ENCODE measurements at places on chromosomes 5 and 9.

- DNase-seq: no peak
Measured at GRCh38 chr5:1929108-1929991, 46.6 kb upstream of the IRX4 start.

DNA sequence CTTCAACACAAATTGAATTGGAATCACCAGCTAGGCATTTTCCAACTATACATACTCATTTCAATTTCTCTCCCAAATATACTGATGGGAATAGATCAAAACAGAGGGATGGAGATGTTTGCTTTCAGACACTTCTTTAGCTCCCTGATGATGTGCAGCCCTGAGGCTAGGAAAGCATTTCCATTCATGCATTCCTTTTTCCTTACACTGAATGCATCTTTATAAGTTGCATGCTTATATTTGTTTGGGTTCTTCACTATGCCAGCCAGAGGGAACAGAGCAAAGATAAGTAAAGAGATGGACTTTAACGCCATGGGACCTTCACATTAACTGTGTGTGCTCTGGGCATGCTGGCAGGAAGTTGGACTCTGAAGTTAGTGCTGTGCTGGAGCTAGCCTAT lies 696.5 kb upstream of the CDH9 start:
- DNase-seq: no peak

DNA sequence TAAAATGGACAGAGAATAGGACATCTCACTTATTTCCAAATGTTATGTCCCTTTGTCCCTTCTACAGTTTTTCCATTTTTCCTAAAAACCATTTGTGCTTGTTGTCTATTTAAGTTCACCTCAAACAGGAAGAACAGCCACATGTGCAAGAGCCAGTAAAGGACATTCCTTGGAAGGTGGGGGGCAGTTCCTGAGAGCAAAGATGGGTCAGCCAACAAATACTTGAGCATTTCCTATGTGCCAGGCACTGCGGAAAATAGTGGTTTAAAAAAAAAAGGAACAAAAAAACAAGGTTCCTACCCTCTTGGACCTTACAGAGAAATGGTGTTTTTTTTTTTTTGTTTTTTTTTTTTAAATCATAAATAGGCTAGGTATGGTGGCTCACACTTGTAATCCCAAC lies 26.8 kb downstream of the ANP32B start:
- no peak for DNase-seq

- no peak for DNase-seq
Measured at GRCh38 chr9:14037331-14037730, 276.6 kb downstream of the NFIB start.

DNA sequence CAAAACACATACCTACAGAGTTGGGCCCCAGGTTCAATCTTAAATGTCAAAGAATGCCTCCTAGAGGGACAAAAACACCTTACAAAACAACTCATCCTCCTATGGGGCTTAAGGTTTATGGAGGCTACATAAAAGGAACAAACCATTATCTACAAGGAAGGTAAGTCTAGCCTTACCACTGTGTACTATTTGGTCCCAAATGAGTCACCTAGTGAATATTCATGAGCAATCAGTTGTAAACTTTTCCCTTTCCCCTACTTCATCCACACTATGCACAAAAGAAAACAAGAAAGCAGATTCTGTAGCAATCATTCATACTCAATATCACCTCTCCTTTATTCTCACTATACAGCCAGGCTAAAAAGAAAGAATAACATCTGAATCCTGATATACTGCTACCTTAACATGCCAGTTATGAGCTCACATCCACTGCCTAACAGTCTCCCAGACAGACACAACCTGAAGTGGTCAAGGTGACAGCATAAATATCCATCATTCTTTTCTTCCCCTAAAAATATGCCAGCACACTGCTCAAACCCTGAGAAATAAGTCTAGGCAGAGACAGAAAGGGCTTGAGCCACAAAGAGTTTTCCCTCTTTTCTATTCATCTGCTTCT lies 6.2 kb downstream of the OXCT1 start:
- no peak for DNase-seq

GRCh38 chr5:172074896-172075295 lies 68.5 kb upstream of the FBXW11 start:
- DNase-seq: no peak

DNA sequence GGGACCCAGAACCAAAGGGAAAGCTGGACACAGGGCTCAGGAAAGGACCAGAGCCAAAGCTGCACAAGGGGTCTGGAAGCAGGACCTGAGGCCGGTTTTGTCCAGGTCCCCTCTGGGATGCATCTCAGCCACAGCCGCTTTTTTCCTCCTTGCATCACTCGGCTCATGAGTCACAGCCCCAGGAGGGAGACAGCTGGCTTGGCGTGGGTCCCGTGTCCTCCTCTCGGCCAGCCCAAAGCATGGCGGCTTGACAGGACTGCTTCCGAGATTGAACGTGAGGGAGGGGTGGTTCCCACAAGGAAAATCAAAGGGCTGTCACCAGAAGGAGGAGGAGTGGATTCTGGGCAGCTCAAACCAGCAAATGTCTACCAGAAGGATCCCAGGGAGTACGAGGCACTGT lies 56.7 kb upstream of the CPLX2 start:
- DNase-seq: peak; percentile 84

DNA sequence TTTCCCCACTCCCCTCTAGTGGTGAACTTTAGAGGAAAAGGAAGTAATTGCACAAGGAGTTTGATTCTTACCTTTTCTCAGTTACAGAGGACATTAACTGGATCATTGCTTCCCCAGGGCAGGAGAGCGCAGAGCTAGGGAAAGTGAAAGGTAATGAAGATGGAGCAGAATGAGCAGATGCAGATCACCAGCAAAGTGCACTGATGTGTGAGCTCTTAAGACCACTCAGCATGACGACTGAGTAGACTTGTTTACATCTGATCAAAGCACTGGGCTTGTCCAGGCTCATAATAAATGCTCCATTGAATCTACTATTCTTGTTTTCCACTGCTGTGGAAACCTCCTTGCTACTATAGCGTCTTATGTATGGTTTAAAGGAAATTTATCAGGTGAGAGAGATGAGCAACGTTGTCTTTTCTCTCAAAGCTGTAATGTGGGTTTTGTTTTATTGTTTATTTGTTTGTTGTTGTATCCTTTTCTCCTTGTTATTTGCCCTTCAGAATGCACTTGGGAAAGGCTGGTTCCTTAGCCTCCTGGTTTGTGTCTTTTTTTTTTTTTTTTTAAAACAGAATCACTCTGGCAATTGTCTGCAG lies 25.3 kb downstream of the SLC22A5 start:
- no peak for DNase-seq

DNA sequence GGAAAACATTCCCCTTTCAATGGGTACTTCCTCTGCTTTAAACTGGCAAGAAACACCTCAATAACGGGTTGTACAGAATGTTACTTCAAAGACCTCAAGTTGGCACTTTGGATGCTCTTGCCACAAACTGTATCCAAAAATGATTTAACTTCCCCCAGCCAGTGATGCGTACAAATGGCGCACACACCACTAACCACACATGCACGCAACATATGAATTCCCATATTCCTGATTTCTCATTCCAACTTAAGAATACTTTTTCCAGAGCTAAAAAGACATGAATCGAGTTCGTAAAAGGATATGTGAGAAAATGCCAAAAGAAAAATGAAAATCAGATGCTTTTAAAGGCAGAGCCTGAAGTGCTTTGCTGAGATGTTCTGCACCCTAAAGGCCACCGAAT lies 388.0 kb upstream of the PIK3R1 start:
- no peak for DNase-seq

GRCh38 chr5:169942181-169942580 lies 38.1 kb downstream of the INSYN2B start:
- no peak for DNase-seq

DNA sequence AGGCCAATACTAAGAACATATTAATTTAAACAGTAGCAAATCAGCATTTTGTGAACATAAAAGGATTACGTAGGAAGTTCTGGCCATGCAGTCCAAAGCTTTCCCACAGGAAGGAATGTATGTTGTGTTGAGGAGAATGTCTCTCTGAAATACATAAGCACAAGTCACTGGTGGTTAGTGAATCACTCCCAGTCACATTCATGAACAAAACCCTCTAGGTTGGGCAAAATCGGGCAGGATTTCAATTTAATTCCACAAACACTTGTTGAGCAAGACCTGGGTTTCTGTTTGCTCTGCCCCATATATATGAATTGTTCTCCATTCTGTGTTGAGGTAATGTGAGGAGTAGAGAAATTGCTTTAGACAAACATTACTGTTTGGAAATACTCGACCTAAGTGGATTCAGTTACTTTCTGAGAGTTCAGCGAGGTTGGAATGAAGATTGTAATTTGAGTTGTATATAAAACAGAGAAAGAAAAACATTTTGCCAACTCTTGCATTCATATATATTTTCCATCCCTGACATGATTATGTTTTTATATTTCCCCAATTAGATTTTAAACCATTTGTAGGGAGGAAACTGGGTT lies 127.6 kb upstream of the RPS23 start:
- peak; percentile 26 for DNase-seq

DNA sequence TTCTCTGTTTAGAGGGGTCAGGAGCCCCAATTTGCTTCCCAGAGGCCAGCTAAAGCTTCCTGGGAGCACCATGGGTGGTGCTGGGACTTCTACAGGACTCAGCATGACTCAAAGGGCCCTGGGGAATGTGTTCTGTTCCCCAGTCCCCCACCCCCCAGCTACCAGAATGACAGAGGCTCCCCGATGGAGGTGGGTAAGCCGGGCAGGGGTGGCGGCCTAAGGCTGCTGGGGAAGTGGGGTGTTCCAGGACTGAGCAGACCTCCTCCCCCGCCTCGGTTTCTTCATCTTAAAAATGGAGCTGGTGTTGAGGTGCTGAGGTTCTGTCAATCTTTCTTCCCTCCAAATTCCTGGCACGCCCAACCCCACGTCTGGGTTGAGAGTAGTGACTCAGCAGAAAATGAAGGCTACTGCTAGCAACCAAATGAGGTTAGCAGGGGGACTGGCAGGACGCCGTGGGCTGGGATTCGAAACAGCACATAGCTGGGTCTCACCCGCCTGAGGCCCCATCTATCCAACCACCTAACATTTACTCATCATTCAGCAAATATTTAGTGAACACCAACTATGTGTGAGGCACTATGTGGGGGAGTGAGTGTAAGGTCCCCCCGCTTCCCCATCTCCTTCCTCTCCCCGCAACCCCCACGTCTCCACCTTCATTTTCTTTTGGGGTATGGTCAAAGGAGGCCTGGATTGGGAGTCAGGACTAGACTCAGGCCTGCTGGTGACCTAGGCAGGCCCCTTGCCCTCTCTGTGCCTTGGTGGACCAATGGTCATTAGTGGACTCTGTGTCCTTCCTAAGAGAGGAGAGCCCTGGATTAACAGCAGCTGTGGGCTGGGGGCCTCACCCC lies 50.2 kb downstream of the C9orf50 start:
- DNase-seq: peak; percentile 61

DNA sequence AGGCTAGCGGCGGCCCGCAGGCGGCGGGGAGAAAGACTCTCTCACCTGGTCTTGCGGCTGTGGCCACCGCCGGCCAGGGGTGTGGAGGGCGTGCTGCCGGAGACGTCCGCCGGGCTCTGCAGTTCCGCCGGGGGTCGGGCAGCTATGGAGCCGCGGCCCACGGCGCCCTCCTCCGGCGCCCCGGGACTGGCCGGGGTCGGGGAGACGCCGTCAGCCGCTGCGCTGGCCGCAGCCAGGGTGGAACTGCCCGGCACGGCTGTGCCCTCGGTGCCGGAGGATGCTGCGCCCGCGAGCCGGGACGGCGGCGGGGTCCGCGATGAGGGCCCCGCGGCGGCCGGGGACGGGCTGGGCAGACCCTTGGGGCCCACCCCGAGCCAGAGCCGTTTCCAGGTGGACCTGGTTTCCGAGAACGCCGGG lies 253 bp downstream of the SLC12A2 start:
- DNase-seq: no peak

GRCh38 chr5:147113967-147114366 lies 120.9 kb upstream of the STK32A start:
- DNase-seq: no peak

DNA sequence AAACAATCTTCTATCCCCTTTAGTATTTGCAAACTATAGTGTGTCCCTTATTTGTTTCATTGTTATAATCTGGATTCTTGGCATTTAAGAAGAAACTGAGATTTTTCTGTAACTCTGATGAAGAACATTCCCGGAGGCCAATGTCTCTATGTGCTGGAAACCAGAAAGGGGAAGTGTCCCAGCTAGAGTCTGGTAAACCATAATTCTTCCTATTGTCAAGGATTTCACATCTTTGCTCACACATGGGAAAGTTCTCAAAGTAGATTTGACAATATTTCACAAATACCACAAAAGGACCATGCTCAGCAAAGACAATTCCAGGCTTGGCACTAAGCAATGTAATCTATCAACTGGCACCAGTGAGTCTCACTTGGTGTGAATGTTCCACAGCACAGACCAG lies 146.8 kb downstream of the MUSK start:
- no peak for DNase-seq

DNA sequence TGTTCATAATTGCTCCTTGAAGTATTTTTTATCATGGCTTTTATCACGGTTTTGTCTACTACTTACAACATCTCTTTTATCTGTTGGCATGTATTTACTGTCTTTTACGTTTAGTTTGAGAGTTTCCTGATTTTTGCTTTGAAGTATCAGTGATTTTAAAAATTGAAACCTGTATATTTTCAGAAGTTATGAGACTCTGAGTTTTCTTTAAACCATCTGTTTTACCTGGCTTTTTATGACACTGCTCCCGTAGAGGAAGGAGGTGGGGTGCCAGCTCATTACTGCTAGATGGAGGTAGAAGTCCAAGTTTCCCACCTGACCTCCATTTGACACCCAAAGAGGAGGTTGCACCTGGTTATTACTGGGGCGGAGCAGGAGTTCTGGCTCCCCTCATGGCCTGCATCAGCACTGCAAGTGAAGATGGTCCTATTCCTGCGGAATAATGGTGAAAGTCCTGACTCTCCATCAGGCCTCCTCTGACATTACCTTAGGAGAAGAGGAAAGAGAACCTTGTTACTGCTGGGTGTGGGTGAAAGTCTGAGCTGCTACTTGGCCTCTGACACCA lies 10.0 kb upstream of the ZNF131 start:
- no peak for DNase-seq

DNA sequence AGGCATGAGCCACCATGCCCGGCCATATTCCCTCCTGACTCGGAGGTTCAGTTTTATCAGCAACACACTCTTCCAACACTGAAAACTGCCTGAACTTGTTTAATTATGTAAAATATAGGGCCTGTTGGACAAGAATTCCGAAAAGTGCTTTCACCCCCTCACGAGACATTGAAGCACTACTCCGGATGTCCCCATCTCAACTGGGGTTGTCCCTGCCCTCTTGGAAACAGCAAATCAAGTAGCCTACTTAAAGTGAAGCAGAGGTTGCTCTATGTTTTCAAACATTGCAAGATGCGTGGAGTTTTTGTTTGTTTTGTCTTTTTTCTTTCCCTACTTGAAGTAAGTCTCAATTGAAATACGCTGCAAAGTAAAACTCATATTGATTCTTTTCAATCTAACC lies 7.6 kb downstream of the PTGER4 start:
- DNase-seq: no peak

GRCh38 chr9:121357011-121357410 lies 13.0 kb downstream of the STOM start:
- DNase-seq: no peak

DNA sequence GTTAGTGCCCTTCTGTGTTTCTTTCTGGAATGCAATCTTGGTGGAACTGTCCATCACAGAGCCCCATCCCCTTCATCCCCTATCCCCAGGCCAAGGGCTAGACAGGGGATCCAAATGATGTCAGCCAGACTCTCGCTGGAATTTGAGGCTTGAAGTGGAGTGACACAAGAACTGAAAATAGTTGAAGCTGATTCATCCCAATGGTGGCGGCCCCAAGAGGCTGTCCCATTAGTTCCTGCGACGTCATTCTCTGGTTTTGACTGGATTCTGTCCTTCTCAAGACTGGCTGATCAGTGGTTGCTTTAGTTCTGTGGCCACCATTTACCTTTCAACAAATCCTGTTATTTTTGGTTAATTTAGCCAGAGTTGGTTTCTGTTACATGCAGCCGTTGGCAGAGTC lies 59.9 kb downstream of the SUB1 start:
- DNase-seq: no peak

All from H54 (cell line).